ENCODE measurements at places on chromosomes 6 and 20.

GRCh38 chr6:163176097-163176496, 238.4 kb upstream of the QKI start:
- no peak overlapping the region for H3K27ac ChIP-seq
- no peak overlapping the region for H3K4me3 ChIP-seq
- DNase-seq, result no peak
- H3K27me3 ChIP-seq, result no peaks in the 10 kb centered on the region
- H3K36me3 ChIP-seq, result no peaks in the 10 kb centered on the region
- no peaks in the 10 kb centered on the region for H3K4me1 ChIP-seq

DNA sequence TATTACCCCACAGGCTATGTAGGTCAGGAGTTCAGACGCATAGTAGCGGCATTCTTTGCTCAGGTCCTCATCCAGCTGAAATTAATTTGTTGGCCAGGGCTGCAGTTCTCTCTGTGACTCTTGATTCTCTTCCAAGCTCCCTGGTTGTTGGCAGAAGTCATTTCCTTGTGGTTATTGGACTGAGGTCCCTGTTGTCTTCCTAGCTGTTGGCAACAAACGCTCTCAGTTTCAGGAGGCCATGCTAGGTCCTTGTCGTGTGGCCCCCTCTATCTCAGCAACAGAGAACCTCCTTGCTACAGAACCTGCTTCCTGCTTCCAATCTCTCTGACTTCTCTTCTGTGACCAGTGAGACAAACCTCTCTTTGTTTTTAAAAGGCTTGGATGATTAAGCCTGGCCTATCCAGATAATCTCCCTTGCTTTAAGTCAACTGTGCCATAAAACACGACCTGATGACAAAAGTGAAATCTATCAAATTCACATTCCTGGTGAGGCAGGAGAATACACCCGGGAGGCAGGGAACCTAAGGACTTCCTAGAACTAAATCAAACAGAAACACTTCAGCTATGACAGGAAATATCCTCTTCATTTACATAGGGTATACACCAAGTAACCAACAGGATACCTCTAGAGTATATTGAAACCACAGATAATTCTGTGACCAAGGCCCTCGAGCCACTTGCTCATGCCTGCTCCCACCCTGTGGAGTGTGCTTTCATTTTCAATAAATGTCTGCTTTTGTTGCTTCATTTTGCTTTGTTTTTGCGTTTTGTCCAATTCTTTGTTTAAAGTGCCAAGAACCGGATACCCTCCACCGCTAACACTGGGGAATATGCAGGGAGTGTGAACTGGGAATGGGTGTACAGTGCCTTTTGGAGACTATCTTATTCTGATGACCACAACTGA, 196.0 kb downstream of the BTBD3 start:
- peaks cover 28% of the 10 kb centered on the region for H3K4me1 ChIP-seq
- H3K27ac ChIP-seq, result no peak overlapping the region
- DNase-seq, result no peak
- no peaks in the 10 kb centered on the region for H3K36me3 ChIP-seq
- H3K4me3 ChIP-seq, result no peak overlapping the region

- DNase-seq, result no peak
- no peaks in the 10 kb centered on the region for H3K27me3 ChIP-seq
Measured at GRCh38 chr20:435558-435957, 26.8 kb downstream of the TBC1D20 start.

GRCh38 chr20:24798930-24799705, 150.0 kb upstream of the CST7 start:
- H3K27me3 ChIP-seq, result no peaks in the 10 kb centered on the region
- no peak overlapping the region for H3K4me3 ChIP-seq
- no peak for DNase-seq
- no peak overlapping the region for H3K27ac ChIP-seq
- H3K4me1 ChIP-seq, result no peaks in the 10 kb centered on the region

- no peak for DNase-seq
- H3K27me3 ChIP-seq, result no peaks in the 10 kb centered on the region
- no peaks in the 10 kb centered on the region for H3K36me3 ChIP-seq
- H3K4me1 ChIP-seq, result no peaks in the 10 kb centered on the region
- H3K4me3 ChIP-seq, result no peak overlapping the region
- H3K27ac ChIP-seq, result no peak overlapping the region
Measured at GRCh38 chr6:170446841-170447560, 106.1 kb downstream of the PSMB1 start.

DNA sequence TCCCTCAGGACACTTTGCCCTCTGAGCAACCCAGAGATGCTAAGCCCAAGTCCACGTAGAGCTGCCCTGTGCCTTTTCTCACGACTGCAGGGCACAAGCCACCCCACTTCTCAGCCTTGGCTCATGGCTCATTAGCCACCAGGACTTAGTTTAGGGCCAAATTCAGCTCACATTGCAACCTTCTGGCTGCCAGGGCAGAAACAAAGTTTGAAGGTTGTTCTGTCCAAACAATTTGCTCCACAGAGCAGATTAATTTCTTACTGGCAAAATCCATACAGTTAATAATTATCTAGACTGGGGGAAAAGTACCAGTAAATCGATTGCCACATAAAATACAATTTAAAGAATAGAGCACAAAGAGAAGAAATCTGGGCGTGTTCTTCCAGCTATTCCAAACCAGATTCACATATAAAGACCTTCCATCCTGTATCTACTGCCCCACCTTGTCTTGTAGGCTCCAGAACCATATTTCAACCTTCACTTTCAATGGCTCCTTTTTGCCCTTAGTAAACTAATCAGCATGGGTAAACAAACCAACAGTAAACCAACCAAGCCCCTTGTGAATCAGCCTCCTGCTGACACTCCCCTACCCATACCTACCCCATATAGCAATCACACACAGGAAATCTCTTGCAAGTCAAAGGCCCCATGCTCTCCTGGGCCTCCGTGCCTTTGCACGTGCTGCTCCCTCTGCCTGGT, 101.9 kb downstream of the QRSL1 start:
- no peak overlapping the region for H3K27ac ChIP-seq
- no peak overlapping the region for H3K4me3 ChIP-seq
- no peaks in the 10 kb centered on the region for H3K36me3 ChIP-seq

DNA sequence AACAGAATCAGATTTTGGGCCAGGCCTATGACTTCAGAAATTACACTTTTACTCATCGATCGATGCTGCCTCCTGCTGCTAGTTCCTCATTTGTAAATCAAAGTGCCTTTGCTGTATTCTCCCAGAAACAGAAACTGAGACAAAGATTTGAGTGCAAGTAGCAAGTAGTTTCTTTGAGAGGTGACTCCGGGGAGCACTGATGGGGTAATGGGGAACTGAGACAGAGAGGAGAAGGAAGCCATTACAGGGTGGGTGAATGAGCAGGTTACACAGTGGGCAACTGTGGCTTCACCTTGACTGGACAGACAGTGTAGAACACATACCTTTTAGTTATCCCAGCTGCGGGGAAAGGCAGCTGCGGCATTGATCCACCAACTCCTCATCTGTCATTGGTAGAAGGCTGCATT, 9.7 kb upstream of the CD40 start:
- H3K4me3 ChIP-seq, result no peak overlapping the region
- H3K36me3 ChIP-seq, result no peaks in the 10 kb centered on the region
- H3K27ac ChIP-seq, result no peak overlapping the region
- H3K4me1 ChIP-seq, result no peaks in the 10 kb centered on the region

DNA sequence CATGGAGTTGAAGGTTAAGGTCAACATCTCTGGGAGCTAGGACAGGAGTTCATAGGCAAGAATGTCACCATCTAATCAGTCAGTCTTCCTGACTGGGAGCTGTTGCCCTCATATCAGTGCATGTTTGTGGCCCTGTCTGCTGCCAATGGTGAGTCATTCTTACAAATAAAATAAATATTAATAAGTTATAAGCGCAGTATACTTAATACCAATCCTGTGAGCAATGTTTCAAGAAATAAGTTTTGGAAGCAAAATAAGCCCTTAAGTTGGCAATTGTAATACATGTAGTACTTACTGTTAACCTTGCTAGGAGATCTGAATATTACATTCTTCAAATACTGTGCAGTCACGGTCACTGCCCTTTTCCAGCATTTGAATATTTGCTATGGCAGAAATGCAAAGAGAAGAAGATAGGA, 20.2 kb upstream of the MDGA1 start:
- no peaks in the 10 kb centered on the region for H3K36me3 ChIP-seq
- no peaks in the 10 kb centered on the region for H3K4me1 ChIP-seq
- DNase-seq, result no peak
- H3K4me3 ChIP-seq, result no peak overlapping the region

DNA sequence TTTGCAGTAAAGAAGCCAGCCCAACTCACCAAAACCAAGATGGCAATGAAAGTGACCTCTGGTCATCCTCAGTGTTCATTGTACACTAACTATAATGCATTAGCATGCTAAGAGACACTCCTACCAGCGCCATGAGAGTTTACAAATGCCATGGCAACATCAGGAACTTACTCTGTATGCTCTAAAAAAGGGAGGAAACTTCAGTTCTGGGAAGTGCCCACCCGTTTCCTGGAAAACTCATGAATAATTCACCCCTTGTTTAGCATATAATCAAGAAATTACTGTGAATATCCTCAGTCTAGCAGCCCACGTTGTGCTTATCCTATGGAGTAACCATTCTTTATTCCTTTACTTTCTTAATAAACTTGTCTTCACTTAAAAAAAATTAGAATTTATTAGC, 19.4 kb upstream of the TRERF1 start:
- no peaks in the 10 kb centered on the region for H3K36me3 ChIP-seq
- no peak overlapping the region for H3K4me3 ChIP-seq
- no peaks in the 10 kb centered on the region for H3K27me3 ChIP-seq
- no peak overlapping the region for H3K27ac ChIP-seq
- H3K4me1 ChIP-seq, result no peaks in the 10 kb centered on the region
- no peak for DNase-seq

GRCh38 chr6:34957231-34957783, 68.3 kb downstream of the ANKS1A start:
- H3K4me3 ChIP-seq, result no peak overlapping the region
- H3K27me3 ChIP-seq, result no peaks in the 10 kb centered on the region
- H3K27ac ChIP-seq, result no peak overlapping the region
- peaks cover 3% of the 10 kb centered on the region for H3K36me3 ChIP-seq

GRCh38 chr6:124400261-124400999, 561.8 kb upstream of the RNF217 start:
- H3K27me3 ChIP-seq, result no peaks in the 10 kb centered on the region
- no peaks in the 10 kb centered on the region for H3K4me1 ChIP-seq
- H3K4me3 ChIP-seq, result no peak overlapping the region
- H3K36me3 ChIP-seq, result no peaks in the 10 kb centered on the region

- no peak overlapping the region for H3K4me3 ChIP-seq
- DNase-seq, result no peak
- H3K36me3 ChIP-seq, result no peaks in the 10 kb centered on the region
Measured at GRCh38 chr6:16305788-16306187, 67.4 kb downstream of the GMPR start.

DNA sequence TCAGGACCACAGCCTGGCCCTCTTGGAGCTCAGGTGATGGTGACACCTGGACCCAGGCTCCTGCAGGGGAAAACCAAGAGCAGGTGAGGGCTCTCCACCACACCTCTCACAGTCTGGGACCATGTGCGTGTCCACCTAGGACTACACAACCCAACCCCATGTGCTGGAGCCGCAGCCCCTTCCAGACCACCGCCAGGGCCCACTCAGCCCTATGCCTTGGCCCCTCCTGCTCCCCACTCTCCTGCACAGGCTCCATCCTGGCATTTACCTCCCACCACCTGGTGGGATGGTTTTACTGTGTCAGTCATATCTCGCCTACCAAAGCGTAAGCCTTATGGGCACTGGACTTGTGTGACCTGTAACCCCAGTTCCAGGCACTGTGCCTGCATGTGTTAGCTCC, 13.1 kb upstream of the ADAM33 start:
- no peaks in the 10 kb centered on the region for H3K36me3 ChIP-seq
- no peak overlapping the region for H3K27ac ChIP-seq
- H3K27me3 ChIP-seq, result no peaks in the 10 kb centered on the region
- no peak overlapping the region for H3K4me3 ChIP-seq

DNA sequence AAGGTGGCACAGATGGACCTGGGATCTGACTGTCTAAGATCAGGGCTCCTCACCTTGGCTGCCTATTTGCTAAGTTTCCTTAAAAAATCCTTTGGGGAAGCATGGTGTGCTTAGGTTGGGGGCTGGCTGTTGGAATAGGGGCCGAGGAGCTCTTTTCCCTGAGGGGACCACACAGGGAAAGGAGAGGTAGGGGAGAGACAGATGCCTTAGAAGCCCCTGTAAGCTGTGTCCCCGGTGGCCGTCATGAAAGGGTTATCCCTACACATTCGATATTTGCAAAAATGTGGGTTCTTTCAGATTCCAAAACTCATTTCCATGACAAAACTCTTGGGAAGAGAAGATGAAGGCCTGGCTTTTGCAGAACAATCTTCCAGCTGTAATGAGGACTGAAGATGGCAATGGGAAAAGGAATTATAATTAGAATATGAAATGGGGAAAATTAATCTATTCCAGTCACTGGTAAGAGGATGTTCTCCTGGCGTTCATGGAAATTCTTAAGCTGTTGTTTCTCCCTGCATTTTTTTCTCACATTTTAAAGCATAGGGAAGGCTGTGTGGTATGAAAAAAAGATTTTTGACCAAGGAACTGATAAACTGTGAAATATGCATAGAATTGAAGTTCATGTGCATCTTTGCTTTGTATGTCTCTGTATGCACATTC, 53.8 kb downstream of the TOX2 start:
- no peaks in the 10 kb centered on the region for H3K27me3 ChIP-seq
- no peaks in the 10 kb centered on the region for H3K4me1 ChIP-seq
- DNase-seq, result no peak
- no peaks in the 10 kb centered on the region for H3K36me3 ChIP-seq
- no peak overlapping the region for H3K27ac ChIP-seq

- no peak overlapping the region for H3K4me3 ChIP-seq
- H3K27me3 ChIP-seq, result peaks cover 17% of the 10 kb centered on the region
- no peaks in the 10 kb centered on the region for H3K4me1 ChIP-seq
- H3K36me3 ChIP-seq, result no peaks in the 10 kb centered on the region
Measured at GRCh38 chr6:169845426-169846285, 94.2 kb downstream of the ERMARD start.

DNA sequence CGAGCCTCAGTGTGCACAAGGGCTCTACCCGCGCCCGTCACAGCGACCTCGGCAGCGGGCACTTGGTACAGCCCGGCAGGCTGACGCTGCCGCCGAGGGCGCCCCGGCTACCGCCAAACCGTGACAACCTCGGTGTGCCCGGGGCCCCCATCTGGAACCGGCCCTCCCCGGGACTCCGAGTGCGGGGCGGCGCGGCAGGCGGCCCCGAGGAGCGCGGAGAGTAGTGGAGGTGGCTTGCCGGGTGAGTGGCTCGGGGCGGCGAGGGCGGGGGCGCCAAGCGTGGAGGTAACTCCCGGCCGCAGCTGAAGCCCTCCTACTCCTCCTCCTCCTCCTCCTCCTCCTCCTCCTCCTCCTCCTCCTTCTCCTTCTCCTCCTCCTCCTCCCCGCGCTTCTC, at the start of gene ISM1:
Gene ISM1, plus strand, starts transcription at position 371 of the 394 bp plus-strand sequence. CDS start 503 bp downstream, outside the sequence.
- H3K36me3 ChIP-seq, result no peaks in the 10 kb centered on the region
- H3K27me3 ChIP-seq, result no peaks in the 10 kb centered on the region
- peak within 1 kb of the TSS; percentile 38 for H3K4me3 ChIP-seq
- DNase-seq, result no peak
- no peaks in the 10 kb centered on the region for H3K4me1 ChIP-seq

DNA sequence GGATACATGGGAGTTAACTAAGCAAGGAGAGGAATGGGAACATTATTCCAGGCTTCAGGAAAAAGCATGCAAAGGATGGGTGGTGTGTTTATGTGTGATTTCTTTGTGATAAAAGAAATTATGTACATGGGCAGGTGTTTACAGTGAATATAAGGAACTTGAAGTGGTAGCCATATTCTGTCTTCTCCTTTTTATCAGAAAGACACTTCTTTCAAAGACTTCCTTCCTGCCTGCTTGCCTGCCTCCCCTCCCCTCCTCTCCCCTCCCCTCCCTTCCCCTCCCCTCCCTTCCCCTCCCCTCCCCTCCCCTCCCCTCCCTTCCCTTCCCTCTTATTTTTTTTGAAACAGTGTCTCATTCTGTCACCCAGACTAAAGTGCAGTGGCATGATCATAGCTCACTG, 14.4 kb downstream of the CYB5R4 start:
- no peaks in the 10 kb centered on the region for H3K4me1 ChIP-seq
- no peak overlapping the region for H3K27ac ChIP-seq
- no peak for DNase-seq
- H3K36me3 ChIP-seq, result no peaks in the 10 kb centered on the region

All from esophagus squamous epithelium (tissue), 5 donors.